ENCODE measurements at places on chromosomes 6 and 20.

- no peak for DNase-seq
Measured at GRCh38 chr20:58173930-58174707, 54.3 kb downstream of the ANKRD60 start.

GRCh38 chr6:155349129-155349528 is 34.8 kb upstream of the TFB1M start:
- DNase-seq = no peak

- no peak for DNase-seq
Measured at GRCh38 chr6:136034422-136034821, 182.9 kb downstream of the PDE7B start.

DNA sequence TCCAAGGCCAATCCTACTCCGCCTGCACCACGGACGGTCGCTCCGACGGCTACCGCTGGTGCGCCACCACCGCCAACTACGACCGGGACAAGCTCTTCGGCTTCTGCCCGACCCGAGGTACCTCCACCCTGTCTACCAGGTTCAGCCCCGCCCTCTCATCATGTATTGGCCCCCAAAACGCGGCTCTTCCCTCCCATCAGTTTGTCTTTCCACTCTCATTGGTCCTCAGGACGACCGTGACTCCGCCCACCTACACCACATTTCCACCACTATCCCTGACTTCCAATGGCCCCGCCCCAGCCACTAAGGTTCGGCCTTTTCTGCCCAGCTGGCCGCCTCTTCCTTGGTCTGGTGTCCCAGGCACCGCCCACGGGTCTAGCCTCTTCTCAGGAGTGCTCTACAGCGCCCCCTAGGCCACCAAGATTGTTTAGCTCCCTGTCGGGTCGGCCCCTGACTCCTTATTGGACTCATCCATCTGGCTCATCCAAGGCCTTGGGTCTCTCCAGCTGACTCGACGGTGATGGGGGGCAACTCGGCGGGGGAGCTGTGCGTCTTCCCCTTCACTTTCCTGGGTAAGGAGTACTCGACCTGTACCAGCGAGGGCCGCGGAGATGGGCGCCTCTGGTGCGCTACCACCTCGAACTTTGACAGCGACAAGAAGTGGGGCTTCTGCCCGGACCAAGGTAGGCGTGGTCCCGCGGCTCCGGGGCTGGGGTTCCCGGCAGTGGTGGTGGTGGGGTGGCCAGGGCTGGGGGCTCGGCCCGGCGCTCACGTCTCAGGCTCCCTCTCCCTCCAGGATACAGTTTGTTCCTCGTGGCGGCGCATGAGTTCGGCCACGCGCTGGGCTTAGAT is 3.1 kb downstream of the MMP9 start:
- no peak for DNase-seq

DNA sequence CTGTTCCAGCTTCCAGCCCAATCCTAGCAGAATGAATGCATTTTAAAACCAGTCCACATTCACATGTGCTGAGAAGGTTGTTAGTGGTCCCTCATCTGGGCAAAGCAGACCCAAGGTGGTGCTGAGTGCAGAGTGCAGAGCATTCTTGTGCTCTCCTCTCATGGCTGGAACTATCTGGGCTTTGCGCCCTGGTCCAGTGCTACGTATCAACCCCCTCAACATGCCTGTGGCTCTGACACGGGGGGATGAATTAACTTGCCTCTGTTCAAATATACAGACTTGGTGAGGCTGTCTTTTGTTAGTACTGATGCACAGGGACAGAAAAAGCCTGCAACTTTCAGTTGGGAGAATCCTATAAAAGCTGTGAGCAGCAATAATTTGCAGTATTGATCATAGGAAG is 42.5 kb downstream of the PANK2 start:
- DNase-seq = no peak

- no peak for DNase-seq
Measured at GRCh38 chr6:17388365-17388764, 5.0 kb upstream of the CAP2 start.

GRCh38 chr6:40755046-40755681 is 168.0 kb upstream of the LRFN2 start:
- DNase-seq = no peak

DNA sequence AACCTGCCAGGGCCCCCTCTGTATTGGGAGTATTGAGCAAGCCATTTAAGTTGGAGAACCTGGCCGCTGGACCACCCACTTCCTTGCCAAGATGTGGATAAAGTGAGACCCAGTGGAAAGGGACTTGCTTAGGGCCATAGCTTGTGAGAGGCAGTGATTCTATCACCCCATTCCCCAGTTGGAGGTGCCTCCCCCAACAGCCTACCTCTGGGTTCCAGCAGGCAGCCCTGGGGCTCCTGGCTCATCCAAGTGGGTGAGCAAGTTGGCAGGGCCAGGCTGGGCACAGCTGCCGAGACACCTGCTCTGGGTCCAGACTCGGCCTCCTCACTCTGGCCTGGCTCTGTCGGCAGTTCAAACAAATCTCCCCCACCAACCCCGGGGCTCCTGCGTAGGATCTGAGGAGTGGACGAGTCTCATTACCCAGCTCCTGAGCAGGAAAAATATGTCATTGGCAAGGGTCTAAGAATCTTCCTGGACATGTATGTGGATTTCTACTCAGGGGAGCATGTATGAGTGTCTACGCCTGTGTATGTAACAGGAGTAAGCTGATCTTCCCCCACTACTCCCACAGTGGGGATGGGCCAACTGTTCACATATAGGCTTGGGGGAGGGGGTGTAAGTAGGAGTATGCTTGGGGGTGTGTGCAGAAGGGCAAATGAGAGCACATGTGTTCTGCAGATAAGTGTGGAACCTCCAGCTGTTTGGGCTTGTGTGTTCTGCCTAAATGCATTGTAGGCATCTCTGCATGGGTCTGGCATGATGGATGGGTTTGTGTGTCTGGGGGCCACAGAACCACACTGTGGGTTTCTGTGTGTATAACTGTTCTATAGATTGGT is 1.9 kb downstream of the ID1 start:
- no peak for DNase-seq

GRCh38 chr6:48016020-48016755 is 94.8 kb downstream of the PTCHD4 start:
- DNase-seq = no peak

GRCh38 chr6:97282238-97282725 is 734 bp downstream of the MMS22L start:
- no peak for DNase-seq

GRCh38 chr20:53990768-53991450 is 79.5 kb downstream of the BCAS1 start:
- no peak for DNase-seq

DNA sequence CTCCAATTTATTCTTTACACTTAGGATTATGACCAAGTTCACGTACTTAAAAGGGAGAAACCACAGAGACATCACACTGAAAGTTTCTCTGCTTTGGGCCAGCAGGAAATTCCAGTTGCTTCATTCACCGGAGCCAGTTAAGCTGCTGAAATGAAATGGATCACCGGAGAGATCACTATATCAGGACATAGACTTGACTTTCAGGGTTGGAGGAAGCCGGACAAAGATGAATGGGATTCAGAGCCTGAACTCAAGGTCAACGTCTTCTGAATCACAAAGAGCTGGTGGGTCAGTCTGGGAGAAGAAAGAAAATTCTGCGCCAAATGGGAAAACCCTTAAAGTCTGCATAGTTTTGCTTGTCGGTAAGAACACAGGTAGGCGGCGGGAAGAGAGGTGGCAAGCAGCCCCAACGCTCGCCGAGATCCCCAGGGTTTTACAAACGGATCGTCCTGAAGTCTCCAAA is 81.9 kb upstream of the CCDC28A start:
- DNase-seq = no peak

DNA sequence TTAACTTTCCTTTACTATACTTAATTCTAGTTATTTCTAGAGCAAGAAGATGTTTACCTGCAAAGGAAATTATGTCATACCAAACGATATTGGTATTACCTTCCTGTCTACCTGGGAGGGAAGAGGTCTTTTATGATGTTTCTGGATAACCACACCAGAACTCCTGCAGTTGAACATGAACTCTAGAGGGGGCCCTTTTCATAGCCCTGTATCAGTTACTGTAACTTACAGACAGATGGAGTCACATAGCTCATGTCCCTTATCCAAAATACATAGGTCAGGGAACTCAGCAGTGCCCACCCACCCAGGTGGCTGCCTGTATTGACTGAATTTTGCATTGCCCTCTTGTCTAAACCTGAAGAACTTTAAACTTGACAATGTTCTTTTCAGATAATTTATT is 35.1 kb upstream of the MYL9 start:
- DNase-seq = no peak

DNA sequence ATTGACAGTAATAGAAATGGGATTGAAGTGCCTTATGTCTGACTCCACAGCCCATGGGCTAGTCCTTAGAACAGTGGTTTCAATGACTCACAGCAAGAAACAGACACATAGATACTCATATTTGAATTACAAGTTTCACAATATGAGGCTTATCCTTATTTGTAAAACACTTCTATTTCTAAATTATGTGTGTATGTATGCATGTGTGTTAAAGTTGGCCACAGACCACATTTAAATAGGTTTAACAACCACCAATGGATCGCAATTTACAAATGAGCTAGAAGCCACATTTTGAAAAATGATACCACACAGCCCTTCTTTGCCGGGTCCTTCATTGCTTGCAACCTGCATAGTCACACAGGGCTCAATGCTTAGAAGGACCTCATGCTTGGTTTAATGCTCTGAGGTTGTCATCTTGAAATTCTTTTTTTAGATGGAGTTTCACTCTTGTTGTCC is 157.8 kb upstream of the PREP start:
- no peak for DNase-seq

DNA sequence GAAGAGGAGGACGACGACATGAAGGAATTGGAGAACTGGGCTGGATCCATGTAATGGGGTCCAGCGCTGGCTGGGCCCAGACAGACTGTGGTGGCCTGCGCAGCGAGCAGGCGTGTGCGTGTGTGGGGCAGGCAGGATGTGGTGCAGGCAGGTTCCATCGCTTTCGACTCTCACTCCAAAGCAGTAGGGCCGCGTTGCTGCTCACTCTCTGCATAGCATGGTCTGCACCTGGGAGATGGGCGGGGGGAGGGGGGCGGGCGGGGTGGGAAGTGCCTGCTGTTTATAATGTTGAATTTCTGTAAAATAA is 42.3 kb downstream of the CHMP4B start:
- DNase-seq = no peak

- no peak for DNase-seq
Measured at GRCh38 chr6:139778688-139779087, 404.2 kb upstream of the CITED2 start.

GRCh38 chr6:53049415-53049814 is 15.8 kb upstream of the FBXO9 start:
- no peak for DNase-seq

- DNase-seq = peak; percentile 75
Measured at GRCh38 chr6:27132532-27133280, 114.8 kb upstream of the PRSS16 start.

DNA sequence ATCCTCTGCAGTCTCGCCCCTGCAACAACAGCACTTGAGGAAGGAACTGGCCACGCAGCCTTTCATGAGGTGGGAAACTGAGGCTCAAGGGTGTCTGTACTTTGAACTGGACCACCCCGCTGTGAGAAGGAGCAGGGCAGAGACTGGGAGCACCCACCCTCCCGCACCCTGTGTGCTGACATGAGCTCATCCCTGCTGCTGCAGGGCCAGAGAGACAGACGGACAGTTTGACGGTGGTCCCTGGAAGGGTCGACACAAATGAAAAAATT is 16.9 kb upstream of the MRGBP start:
- no peak for DNase-seq

DNA sequence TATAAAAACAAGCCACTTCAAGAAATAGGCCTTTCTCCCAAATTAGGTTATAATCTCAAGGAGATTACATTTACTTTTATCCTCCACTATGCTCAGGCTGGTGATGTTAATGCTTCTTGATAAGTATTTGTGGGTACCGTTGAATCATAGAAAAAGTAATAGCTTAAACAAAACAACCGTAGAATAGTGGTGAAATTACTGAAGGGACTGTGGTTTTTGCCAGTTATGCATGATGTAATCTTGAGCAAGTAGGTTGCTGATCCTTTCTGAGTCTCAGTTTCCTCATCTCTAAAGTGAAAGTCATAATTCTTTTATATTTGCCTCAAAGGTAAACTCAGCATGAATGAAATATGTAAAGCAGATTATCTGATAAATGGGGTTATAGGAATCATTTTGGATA is 187.3 kb upstream of the JAG1 start:
- no peak for DNase-seq

GRCh38 chr6:81981812-81982211 is 229.3 kb upstream of the TENT5A start:
- no peak for DNase-seq

DNA sequence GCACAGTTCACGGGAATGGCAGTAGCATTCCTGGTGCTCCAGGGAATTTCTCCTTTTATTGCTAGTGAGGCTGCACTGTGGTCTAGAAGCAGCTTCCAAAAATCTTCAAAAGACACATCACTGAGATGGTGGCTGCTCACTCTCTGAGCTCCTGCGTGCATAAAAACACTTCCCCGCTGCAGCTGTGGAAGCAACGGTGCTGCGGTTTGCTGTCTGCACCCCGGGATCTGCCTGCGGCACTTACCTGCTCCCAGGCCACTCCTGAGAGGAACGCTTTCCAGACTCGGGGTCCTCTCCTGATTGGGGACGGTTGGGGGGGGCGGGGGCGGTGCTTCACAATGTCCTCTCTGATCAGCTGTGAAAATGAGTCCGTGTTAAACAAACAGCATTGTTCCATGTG is 77.9 kb downstream of the TMEM242 start:
- DNase-seq = no peak

DNA sequence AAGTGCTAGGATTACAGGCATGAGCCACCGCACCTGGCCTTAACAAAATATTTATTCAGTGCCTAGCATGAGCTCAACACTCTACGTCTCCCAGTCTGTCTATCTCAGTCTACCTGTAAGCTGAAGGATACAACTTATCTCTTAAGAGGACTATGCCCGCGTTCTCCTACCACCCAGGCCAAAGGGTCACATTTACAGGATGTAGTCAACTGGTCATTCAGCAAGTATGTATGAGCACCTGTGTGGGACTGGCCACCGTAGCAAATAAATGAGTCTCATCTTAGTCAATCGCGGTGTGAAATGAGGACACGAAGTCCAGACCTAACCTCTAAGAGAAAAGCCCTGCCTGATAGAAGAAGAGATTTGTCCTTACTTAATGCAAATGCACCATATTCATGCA is 49.9 kb downstream of the MUC22 start:
- DNase-seq = no peak

- no peak for DNase-seq
Measured at GRCh38 chr6:87115402-87116135, 20.7 kb upstream of the CGA start.

GRCh38 chr6:34103321-34103720 is 42.6 kb downstream of the GRM4 start:
- no peak for DNase-seq

- no peak for DNase-seq
Measured at GRCh38 chr20:63941282-63942081, 14.7 kb downstream of the UCKL1 start.

- no peak for DNase-seq
Measured at GRCh38 chr6:56091159-56091869, 156.1 kb downstream of the COL21A1 start.

- no peak for DNase-seq
Measured at GRCh38 chr6:41161851-41162552, 914 bp downstream of the TREM2 start.
